ENCODE measurements at places on chromosomes 1 and 21.

DNA sequence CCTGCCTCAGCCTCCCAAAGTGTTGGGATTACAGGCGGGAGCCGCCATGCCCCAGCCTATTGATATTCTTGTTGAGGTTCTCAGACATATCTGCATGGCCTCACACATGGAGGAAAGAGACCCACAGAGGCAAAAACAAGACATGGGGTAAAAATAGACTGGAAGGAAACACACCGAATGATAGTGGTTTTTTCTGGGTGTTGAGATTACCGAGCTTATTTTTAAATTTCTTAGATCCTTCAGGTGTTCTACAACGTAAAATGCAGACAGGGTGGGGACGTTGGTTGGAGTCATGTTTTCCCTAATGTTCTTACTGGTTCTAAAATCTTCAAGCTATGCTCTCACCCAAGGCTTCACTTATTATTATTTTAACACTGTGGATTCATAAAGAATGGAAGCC, 23.9 kb upstream of the RUNX3 start:
- no peak for DNase-seq

GRCh38 chr1:109783436-109783835, 19.7 kb upstream of the EPS8L3 start:
- peak; percentile 88 for DNase-seq

GRCh38 chr1:53339736-53340635, 12.1 kb upstream of the LRP8 start:
- no peak for DNase-seq

DNA sequence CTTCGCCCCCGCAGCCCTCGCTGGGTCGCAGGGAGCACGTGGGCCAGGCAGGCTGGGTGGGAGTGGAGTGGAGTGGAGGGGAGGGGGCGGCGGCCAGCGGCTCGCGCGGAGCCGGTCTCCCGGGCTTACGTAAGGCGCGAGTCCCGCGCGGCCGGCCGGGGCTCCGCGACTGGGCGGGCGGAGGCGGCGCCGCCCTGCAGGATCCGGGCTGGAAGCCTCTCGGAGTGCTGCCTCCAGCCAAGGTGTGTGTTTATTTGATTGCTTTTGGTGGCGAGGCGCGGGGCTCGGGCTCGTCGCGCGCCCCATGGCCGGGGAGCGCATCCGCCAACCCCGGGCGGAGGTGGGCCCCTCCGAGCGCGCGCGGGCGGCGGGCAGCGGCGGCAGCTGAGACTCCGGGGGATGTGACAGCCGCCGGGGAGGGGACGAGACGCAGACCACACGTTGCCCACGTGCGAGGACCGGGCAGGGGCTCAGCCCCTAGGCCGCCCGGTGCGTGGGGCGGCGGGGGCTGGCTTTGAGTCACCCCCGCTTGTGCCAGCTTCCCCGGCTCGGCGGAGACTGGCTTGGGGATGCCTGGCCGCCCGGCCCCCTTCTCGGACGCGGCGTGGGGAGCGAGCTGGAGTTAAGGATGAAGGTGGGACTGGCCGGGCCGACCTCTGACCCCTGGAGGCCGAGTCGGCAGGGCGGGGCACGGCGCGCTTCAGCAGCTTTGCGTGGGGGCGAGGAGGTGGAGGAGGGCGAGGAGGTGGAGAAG, 402 bp upstream of the AK4 start:
- DNase-seq: no peak

- DNase-seq: peak; percentile 59
Observed at GRCh38 chr1:119859647-119860046, 36.7 kb downstream of the ADAM30 start.

GRCh38 chr1:109201123-109201703, 12.5 kb upstream of the SARS1 start:
- peak; percentile 83 for DNase-seq

DNA sequence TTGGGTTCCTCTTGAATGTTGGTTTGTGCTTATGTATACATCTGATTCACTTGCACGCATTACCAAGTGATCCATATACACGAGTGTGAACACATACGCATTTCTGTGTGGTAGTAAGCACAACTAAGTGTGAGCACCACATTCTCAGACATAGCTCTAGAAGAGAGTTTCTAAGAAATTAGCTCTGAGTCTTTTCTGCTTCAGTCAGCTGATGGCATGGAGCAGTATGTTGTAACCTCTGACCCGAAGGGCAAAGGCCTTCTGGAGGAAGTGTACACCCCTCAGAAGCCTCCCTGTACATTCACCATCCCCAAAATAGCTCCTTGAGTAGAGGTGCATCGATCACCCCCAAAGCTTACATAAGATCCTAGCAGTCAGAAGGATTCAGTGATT, 183.7 kb downstream of the KIF26B start:
- no peak for DNase-seq

GRCh38 chr1:98677288-98677687, 15.8 kb downstream of the SNX7 start:
- peak; percentile 79 for DNase-seq

Data from AG10803 (cell line).